ENCODE measurements at places on chromosomes 1 and 21.

- ATAC-seq = no peak
These were observed 74.4 kb upstream of the GRIK3 start for GRCh38 chr1:37108596-37109188.

- no peak for ATAC-seq
These were observed 20.0 kb downstream of the OLFML3 start for GRCh38 chr1:113999233-113999632.

DNA sequence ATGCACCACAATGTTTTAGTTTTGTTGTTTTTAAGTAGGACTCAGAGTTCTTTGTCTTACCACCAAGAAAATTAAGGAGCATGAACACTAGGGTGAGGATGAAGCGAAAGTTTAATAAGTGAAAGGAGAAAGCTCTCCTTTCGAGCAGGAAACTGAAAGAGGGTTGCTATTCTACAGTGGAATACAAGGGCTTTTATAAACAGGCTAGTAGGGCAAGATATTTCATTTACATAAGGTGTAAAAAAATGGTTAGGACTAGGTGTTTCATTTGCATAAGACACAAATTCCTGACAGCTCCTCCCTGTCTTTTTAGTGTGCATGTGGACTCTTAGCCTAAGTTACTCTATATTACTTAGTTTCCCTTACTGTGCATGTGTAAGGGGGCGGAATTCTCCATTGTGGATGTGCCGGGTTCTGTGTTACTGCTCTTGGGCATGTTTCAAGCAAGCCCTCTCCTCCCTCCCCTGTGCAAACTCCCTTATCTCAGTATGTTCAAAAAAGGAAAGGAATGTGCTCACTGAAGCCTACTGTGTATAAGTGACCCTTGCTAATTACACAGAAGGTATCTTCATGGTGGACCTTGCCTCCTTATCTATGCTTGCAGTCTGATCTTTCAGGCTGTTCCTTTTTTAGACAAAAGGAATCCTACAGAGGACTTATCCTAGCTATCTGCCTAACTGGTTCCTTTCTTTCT is 7.3 kb downstream of the TSHB start:
- no peak for ATAC-seq

- ATAC-seq = no peak
These were observed 12.9 kb downstream of the PPIE start for GRCh38 chr1:39751595-39751994.

DNA sequence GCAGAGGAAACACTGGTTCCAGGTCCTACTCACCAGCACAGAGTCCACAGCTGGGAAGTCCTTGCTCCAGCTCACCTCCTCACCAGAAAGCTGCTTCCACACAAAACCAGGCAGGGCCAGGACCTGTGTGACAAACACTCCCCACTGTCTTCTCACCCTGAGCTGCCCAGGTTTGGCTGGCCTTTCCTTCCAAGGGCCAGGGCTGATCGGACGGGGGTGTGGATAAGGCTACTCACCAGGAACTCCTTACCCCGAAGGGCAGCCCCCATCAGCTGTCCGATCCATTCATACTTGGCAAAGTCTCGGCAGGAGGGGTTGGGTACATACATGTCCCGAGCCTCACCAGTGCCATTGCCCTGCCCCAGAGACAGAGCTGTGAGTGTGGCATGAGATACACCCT is 5.4 kb downstream of the HECTD3 start:
- ATAC-seq = no peak

- ATAC-seq = no peak
These were observed 72.5 kb downstream of the ANGPTL1 start for GRCh38 chr1:178798232-178798861.

- ATAC-seq = no peak
These were observed 52.7 kb upstream of the VAV3 start for GRCh38 chr1:108017698-108018097.

DNA sequence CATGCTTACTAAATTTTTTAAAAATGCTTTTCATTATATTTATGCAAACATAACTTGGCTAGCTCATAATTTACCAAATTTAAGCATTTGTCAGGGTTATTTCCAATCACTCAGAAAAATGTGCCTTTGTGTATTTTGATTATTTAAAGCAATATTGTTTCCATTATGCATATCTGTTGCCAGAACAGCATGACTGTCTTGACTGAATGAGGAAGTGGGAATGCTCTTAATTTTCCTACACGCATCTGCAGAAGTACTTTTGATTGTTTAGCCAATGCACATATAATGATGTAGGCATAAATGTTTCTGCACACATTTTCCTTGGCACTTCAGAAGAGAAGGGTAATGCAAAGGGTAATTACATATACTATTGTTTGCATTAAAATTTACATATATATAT is 92.5 kb upstream of the ADGRL2 start:
- ATAC-seq = no peak

DNA sequence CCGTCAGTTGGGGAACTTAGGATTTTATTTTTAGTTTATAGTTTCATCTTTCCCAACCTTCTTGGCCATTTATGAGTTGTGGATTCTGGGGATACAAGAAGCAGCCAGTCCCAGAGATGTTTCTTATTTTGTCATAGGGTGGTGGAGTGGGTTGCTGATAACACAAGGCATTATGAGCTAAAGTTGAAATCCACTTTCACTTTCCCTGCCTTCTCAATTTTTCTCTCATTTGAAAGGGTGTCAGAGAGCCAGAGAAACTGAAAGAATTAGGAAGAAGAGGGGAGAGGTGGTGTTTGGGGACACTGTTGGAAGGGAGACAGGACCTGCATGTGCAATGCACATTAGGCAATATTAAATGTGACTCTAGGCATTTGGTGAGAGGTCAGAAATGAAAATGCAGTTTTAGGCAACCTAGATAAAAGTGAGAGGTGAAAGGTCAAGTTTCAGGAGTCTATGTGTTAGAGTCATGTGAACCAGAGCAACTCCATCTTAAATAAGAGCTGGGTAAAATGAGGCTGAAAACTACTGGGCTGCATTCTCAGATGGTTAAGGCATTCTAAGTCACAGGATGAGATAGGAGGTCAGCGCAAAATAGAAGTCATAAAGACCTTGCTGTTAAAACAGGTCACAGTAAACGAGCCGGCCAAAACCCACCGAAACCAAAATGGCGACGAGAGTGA is 71.1 kb upstream of the F3 start:
- ATAC-seq = no peak

GRCh38 chr21:25025596-25025995 is 581.7 kb downstream of the MRPL39 start:
- no peak for ATAC-seq

DNA sequence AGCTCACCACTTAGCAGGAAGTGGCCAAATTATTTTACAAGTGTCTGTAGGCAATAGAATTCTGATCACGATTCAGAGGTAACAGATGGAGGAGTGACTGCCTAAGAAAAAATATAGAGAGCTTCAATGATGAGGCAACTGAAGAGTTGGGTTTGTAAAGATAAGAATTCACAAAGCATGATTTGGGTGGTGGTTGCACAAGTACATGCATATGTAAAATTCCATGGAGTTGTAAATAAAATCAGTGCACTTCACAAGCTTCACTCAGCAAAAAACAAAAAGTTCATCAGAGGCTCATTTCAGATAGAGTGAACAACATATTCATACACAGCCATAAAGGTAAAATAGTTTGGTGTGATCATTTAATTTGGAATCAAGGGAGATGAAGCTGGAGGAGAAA is 10.9 kb downstream of the ANP32E start:
- no peak for ATAC-seq

DNA sequence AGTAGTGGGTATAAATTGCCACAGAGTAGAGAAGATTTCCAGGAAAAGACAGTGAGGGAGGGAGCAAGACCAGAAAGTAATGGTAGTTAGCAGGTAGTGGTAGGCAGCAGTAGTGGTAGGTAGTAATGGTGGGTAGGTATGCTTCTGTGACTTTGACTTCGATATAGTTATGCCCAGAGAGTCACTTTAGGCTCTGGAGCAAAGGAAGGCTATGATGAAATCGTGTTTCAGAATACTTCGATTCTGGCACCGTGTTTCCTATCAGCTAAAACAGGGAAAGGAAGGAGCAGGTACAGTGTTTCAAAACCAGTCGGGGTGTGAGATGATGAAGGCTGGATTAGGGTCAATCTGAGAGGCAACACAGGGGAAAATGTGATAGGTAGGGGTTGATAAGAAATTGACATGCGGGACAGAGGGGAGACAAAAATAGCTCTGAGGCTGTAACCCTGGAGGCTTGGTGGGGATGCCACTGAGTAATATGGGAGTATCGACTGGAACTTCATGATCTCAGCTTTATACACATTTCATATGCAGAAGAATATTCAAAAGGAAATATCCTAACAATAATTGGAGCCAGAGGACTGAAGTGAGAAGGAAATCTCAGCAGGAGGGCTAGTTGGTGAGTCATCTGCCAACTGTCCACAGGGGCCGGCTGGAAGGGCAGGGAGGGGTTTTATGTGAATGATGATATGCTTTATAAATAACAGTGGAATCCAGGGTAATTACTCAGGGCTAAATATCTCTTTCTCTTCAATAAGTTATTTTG is 25.2 kb upstream of the TRIM45 start:
- ATAC-seq = no peak

GRCh38 chr1:159007726-159008125 is 2.0 kb upstream of the IFI16 start:
- no peak for ATAC-seq

DNA sequence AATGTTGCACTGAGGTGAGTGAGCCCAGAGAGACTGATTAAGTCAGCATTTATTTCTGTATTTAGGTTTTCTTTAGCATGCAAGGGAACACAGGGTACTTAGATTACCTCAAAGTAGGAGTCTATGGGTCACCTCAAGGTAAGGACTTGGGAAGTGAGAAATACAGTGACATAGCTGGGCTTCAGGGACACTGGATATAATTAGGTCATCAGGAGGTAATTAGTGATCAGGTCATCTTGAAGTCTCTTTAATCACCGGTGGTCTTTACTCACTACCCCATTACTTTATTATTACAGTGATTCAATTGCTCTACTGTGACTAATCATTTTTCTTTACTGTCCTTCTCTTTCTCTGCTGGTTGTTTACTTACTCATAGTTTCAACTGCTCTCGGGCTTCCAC is 59.9 kb upstream of the KCNK1 start:
- ATAC-seq = no peak

- ATAC-seq = no peak
These were observed 137.1 kb downstream of the PIK3R3 start for GRCh38 chr1:45995298-45995697.

GRCh38 chr1:24167008-24167407 is 20.1 kb downstream of the IFNLR1 start:
- ATAC-seq = no peak

DNA sequence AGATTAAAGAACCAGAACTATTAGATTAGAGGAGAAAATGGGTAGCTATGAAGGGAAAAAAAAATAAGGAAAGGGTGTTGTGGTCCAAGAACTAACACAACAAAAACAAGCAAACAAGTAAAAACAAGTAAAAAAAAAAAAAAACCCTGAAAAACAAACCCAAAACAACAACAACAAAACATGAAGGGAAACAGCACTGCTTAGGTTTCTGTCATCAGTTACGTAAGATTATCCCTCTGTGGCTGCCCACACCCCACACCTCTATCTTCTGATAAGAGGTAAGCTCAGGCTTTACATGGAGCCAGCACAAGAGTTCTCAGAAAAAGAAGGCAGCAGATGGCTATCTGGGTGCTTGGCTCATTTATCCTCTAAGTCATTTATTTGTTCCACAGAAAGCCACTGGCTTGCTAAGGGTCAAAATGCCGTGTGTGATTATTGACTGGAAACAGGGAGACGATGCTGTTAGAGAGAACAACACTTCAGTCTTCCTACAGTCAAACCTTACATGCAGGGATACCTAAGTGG is 57.5 kb downstream of the KIAA0319L start:
- no peak for ATAC-seq

DNA sequence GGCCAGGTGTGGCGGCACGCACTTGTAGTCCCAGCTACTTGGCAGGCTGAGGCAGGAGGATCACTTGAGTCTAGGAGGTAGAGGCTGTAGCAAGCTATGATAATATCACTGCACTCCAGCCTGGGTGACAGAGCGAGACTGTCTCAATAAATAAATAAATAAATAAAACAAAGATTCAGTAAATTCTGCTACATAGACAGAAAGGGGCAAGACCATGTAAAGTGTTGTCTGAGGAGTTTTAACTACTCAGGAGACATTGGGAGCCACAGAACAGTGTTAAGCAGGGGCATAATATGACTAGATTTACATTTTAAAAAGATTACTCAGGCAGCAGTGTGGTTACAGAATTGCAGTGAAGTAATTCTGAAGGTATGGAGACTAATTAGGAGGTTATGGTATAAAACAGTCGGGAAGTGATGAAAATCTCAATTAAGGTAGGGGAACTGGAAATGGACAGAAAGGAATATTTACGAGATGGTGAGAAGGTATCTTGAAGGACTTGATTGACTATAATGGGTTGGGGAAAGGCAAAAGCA is 94.7 kb downstream of the ATP1B1 start:
- ATAC-seq = no peak

DNA sequence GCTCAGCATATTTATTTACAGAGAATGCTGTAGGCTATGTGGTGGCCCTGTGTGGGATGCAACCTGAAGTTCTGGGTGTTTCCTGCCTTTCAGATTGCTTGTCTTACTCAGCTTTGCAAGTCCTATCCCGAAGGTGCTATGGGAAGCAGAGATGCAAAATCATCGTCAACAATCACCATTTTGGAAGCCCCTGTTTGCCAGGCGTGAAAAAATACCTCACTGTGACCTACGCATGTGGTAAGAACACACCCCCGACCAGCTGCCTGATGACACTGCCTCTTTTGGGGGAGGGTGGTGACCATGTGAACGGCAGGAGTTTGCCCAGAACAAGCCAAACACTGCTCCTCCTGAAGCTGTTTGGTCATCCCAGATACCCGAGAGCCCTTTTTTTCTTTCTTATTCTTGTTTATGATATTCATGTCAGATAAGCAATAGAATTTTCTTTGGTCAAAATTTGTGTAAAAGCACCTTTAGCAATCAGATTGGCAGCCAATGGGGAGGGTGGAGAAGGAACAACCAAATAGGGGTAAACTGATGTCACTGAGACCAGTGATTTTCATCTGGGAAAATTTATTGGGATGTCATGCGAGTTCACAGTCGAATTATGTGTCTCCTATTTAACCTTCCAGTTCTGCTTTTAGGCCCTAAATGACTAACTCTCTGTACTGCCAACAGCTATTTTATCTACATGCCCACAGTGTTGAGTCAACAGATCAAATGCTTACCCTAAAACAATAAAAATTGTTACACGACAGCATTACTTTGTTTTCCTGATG is 82.6 kb downstream of the EVA1C start:
- no peak for ATAC-seq

GRCh38 chr21:35208104-35208503 is 159.0 kb upstream of the RUNX1 start:
- no peak for ATAC-seq

GRCh38 chr1:41387667-41388091 is 26.4 kb downstream of the FOXO6 start:
- no peak for ATAC-seq

- ATAC-seq = no peak
These were observed 138.0 kb upstream of the DNAH14 start for GRCh38 chr1:224791362-224791941.

- no peak for ATAC-seq
These were observed 49.3 kb downstream of the SCP2 start for GRCh38 chr1:52976183-52977035.

Data from stimulated activated memory B cell treated with anti-CD40 and anti-IgM and Interleukin-4, amounts not matched to agents 10 μg/mL and 1 μg/mL and 100 μg/mL, for 72 hours (primary cell).